ENCODE measurements at places on chromosomes 13 and 19.

- no peak for DNase-seq
Measured at GRCh38 chr19:53365899-53366493, 491 bp downstream of the ZNF525 start.

DNA sequence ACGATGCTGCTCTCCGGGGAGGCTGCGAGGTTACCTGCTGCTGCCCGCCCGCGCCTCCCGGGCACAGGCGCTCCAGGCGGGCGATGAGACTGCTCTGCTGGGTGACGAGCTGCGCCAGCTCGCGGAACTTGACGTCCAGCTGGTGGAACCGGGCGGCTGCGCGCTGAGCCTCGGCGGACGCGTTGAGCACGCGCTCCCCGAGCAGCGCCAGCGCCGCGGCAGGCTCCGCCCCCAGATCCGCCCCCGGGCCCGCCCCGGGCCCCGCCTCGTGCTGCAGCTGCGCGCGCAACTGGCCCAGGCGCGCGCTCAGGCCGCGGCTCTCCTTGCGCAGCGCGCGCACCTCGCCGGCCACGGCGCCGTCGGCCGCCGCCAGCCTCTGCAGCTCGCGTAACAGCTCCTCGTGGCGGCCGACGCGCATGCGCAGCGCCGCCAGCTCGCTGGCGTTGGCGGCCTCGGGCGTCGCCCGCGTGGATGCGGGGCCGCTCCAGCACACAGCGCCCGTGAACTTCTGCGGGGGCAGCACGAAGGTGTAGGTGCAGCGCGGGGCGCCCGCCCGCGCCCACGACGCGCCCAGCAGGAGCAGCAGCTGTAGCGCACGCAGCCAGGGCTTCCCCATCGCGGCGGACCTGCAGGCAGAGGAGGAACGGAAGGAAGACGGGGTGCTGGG, 6.4 kb downstream of the ANGPTL6 start:
- DNase-seq, result no peak

DNA sequence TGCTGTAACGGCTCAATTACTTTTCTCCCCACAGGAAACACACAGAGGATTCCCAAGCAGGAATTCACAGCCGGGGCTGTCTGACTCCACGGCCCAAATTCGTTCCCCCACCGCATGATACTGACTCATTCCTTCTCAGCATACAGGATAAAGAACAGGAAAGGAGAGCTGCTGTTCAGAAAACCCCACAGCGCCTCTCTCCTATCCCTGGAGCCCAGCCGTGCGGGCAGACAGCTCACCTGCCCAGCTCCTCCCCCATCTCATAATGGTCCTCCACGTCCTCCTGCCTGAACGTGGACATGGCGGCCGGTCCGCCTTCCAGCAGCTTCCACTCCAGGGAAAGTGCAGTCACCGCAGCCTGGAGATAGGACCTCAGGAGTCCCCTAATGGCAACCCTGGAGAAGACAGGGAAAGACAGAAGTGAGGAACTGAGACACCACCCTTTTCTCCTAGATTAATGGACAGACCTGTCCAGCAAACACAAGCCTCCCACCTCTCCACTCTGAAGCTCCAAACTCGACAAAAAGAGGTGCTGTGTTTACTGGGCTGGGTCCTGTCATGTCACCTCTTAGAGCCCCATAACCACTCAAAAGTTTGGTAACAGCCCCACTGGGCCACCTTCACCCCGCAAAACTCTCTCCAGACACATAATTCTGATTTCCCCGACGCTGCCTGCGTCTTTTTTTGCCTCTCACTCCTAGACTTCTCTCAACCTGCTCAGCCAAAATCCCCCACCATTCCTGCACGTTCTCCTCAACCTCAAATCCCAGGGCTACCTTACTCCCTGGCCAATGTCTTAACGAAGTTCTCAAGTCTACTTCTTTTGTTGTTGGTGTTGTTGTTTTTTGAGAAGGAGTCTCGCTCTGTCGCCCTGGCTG, 1.2 kb downstream of the DAPK3 start:
- no peak for DNase-seq

DNA sequence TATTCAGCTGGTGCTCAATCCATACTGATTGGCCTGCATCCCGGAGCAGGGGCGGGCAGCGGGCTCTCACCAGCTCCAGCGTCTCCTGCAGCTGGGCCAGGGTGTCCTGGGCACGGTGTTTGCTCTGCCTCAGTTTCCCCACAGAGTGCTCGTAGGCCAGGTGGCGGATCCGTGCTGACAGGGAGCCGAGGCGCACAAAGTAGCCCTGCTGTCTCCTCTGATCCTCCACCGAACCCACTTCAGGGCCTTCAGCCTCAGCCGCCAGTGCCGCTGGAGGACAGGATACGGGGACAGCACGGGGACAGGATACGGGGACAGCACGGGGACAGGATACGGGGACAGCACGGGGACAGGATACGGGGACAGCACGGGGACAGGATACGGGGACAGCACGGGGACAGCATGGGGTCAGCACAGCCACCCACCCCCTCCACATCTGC, 7.3 kb upstream of the PLIN4 start:
- DNase-seq, result no peak

All from iPS DF 19.7 (cell line).